ENCODE measurements at places on chromosomes 4 and X. TPM values are rescaled to one million over a fixed set of nuclear protein-coding genes. Genes with fewer than 3 reads are reported as not detected.

- DNase-seq = no peak
These were observed 1191.0 kb upstream of the AGA start for GRCh38 chr4:178633263-178633662.

GRCh38 chrX:27808226-27808625, 436 bp downstream of the MAGEB10 start:
- DNase-seq = no peak

GRCh38 chrX:46683048-46683447, 75.9 kb downstream of the SLC9A7 start:
- no peak for DNase-seq

GRCh38 chr4:123750044-123750443, 353.4 kb downstream of the SPRY1 start:
- no peak for DNase-seq

DNA sequence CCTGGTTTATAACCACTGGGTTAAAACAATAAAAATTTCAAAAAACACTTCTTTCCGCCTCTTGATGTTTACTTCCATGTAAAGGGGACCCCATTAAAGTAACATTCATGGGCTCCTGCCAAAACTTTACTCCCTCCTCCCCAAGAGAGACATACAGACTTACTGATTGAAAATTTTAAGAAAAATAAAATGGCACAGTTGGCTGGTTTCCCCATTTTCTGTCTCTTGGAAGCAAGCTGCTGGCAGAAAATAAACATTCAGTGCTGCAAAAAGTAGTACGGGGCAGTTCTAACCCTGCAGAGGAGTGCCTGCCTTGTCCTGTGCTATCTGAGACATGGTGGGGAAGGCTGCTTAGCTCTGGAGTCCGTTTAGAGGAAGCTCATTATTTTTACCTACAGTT, 187.3 kb upstream of the INTU start:
- no peak for DNase-seq

- no peak for DNase-seq
These were observed 521.6 kb downstream of the TRIML1 start for GRCh38 chr4:188660796-188661195.

DNA sequence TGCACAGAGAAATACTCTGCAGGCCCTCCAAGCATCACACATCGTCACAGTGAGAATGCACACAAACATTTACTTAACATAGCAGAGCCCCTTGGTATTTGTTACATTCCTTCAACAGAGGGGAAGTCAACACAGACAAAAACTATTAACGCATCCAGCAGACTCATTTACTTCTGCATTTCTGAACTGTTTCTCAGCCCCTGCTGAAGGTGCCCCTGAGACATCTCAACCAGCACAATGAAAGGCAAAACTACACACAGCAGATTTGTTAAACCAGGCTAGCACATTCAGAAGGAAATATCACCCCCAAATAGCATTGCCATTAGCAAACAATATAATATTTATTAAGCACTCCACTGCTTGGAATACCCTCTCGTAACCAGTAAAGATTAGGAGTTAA, 367.0 kb downstream of the RAB28 start:
- no peak for DNase-seq

DNA sequence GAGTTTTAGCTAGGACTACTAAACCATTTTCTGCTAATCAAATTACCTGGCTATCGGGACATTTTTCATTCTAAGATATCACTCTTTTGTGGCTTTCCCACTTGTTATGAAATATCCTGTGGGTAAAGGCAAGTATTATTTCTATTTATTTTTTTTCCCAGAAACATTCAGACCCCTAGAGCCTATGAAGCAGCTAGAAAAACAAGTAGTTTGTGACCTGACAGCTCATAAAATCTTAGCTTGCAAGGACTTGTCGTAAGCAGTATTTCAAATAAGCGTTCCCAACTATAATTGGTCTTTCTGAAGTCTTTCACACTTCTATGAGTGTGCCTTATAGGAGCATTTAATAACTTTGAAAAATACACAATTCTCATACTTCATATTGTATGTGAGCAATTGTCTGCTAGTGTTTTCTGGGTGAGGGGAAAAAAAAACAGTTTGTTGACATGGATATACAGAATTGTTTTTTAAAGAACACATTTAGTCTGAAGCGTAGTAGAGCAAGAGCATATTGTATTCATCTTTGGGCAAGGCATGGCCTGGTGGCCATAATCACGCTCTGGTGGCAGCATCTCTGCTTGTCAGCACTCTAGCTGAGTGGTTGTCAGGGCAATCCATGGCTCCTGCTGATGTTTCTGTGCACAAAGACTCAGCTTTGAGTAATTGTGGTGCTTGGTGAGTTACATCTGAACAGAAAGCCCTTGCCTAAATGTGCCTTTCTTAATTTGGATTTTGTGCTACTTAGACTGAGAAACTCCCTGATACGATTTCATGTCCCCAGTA, 2.6 kb downstream of the MCUB start:
- no peak for DNase-seq

TCEAL6 gene
- not detected for total RNA-seq

RBM46 gene
- not detected for total RNA-seq

SHROOM3 gene
- under 0.01 TPM for total RNA-seq

SLC25A4 gene
- total RNA-seq = 6.3 TPM
